Effector memory CD4-positive, alpha-beta T cell (primary cell): ENCODE measurements at places on chromosomes 12 and 14.

DNA sequence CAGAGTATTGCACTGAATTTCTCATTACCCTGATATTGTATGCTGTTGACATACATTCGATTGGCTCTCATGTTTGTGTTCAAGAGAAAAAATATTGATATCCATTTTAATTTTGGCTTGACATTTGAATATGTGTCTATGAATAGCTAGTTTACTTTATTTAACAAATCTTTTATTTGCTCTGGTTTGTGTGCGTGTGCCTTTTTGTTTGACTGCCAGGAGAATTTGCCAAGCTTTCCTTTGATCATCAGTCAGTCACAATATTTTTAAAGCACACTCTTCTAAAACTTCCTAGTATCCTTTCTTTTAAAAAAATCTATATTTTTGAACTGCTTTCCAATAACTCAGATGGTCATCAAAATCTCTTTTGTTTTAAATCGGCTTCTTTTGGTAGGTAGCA, 179.3 kb upstream of the FLRT2 start:
- DNase-seq: no peak

DNA sequence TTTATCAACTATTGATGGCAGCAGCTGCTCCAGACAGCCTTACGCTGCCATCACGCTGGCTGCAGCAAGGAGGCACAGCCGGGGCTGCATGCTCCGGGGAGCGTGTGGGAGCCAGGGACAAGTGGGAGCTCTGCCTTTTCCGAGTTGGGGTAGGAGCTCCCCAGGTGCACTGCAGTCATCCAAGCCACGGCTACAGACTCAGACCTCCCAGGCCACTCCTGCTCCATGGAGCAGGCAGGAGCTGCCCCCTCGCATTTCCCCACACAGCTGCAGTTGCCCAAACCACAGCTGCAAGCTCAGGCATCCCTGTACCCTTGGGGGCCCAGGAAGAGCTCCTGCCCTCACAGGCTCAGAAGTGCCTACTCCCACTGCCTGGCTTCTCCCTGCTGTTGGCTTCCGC, 184.7 kb downstream of the CPNE8 start:
- DNase-seq: no peak

GRCh38 chr12:89166121-89166520, 186.2 kb downstream of the DUSP6 start:
- no peak for DNase-seq

GRCh38 chr14:99177046-99177655, 94.8 kb downstream of the BCL11B start:
- no peak for DNase-seq

DNA sequence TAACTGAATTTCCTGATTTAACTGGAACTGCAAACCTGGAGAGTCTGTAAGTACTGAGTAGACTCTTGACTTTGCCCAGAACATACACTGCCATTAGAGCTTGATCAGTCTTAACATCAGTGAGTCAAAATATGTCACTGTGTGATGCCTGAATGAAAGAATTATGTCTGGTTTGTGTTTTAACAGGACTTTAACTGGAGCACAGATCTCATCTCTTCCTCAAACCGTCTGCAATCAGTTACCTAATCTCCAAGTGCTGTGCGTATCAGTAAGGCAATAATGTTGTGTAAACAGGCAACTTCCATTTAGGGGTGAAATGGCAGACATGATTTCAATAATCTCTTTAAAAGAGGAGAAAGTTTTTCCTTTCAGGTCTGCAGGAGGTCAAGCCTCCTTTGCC, 97.0 kb downstream of the ZFC3H1 start:
- no peak for DNase-seq

GRCh38 chr12:88308825-88309224, 166.7 kb downstream of the TMTC3 start:
- no peak for DNase-seq

GRCh38 chr14:90616313-90616712, 199.9 kb downstream of the TTC7B start:
- DNase-seq: no peak

DNA sequence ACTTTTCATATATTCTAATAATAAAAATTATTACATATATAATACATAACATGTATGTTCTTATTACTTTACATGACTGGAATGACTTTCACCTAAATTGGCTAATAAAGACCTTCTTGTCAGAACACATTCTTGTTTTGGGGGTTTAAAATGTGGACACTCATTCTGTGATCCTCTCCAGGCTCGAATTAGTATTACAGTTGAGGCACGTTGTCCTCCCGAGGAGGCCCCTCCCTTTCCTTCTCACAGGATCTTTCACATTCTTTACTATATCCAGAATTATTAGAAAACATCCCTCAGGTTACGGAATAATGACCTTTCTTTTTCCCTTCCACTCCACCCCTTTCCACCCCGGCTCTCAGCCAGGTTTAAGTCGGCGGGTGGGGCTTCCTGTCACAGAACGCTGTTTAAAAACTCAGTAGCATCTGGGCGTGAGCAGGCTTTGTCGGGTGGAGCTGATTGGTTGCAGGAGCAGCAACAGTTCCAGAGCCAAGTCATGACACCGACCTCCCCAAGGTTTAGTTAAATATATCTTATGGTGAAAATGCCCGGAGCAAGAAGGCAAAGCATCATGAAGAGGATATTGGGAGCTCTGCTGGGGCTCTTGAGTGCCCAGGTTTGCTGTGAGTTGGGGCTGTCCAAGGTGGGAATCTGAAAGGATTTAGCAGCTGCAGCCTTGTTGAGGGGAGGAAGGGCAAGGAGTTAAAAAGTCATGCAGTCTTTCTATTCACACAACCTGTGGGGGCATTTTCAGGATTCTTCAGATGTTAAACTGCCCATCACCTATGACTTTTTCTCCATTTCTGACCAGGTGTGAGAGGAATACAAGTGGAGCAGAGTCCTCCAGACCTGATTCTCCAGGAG, 396.7 kb upstream of the OR4E1 start:
- peak; percentile 29 for DNase-seq

DNA sequence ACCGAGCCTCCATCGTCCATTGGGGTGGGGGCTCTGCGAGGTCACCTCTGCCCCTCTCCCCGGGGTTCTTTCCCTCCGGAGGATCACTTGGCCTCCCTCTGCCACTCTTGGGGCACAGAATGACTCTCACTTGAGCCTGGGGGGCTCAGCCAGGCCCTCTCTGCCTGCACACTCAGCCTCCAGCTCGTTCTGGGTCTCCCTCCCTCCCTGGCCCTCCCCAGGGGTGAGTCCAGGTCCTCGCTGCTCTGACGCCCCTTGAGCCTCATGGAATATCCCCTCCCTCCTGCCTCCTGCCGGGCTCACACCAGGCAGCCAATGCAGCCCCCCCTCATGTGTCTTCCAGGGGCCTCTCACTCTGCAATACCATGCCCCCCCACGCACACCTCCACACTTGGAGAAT, 17.7 kb upstream of the SFSWAP start:
- no peak for DNase-seq

- DNase-seq: no peak
Observed at GRCh38 chr14:33532553-33532952, 418.3 kb downstream of the EGLN3 start.

GRCh38 chr12:62251609-62251958, 8.6 kb upstream of the USP15 start:
- DNase-seq: no peak

GRCh38 chr12:8894378-8894777, 19.9 kb upstream of the PHC1 start:
- DNase-seq: no peak

DNA sequence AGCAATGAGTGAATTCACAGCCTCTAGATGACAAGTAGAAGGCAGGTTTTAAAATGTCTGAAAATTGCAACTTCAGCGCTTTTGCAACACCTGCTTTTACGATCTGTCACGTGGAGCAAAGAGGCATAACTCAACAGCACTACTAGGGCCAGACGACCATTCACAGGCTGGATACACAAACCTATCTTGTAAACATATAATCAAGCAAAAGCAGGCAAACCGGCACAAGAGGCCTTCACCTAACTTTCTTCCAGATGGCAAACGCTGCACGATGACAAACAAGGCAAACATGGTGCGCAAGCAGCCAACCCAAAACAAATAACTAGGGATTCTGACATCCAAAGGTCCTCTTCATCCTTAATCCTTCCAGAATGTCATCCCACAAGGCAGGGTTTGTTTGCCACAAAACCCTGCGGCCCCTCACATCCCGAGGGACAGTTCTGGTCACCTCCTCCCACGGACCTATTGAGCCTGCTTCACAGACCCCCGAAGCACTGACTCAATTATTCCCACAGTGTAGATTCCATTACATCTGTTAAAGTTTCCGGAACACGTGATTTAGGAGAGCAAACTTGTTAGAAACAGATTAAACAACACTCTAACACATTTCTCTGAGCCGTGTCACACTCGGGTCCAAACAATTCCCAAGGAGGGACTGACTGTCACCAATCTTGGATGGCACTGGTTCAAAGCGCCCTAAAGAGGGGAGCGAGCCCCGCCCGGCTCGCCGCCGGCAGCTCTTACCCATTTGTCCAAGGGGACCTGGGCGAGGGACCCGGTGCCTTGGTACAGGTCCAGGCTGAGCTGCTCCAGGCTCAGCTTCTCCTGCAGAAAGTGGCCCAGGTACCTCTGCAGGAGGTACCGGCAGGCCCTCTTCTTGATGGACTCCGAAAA, 823 bp downstream of the ATG2B start:
- DNase-seq: peak; percentile 21

DNA sequence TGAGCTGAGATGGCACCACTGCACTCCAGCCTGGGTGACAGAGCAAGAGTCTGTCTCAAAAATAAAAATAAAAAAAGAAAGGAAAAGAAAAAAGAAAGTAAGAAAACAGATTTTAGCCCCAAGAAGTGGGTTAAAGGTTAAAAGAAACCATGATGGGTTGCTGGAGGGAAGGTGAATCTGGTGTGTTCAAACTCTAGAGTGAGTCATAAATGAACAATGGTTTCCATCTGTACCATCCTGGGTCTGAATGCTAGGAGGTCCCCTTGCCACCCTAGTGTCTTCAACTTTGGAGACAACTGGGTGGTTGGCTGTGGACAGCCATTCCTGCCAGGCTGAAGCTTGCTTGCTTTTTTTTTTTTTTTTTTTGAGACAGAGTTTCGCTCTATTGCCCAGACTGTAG, 1.6 kb upstream of the RPS26 start:
- DNase-seq: no peak

DNA sequence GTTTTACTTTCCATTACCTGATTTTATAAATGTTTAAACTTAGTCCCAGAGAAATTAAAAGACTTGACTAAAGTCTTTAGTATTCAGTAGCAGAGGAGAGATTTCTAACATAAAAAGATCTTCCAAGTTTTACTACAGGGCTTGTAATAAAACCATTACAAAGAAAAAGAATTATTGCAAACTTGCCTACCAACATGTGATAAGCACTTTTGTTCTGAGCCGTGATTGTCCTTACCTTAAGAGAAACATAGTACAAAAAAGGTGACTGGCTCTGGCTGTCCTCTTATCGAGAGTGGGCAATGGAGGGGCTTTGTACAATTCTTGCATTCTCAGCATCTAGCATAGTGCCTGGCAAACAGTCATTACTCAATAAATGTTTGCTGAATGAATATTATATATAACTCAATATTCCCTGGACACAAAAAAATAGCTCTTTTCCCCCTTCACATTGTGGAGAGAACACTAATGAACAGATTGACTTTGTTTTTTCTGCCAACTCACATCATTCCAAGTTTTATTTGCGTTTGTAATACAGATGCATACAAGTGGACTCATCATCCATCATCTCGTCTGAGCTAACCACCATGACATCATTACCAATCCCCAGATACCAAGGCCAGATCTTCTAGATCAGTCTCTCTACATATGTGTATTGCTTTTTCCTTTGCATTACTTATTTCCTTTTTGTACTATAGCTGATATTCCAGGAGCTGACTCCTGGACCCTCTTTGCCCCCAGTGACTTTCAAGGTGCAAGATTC, 192.8 kb upstream of the EEA1 start:
- DNase-seq: no peak

GRCh38 chr12:122086641-122087285, 8.2 kb downstream of the MLXIP start:
- no peak for DNase-seq
